ENCODE measurements at places on chromosomes 2 and 18.

DNA sequence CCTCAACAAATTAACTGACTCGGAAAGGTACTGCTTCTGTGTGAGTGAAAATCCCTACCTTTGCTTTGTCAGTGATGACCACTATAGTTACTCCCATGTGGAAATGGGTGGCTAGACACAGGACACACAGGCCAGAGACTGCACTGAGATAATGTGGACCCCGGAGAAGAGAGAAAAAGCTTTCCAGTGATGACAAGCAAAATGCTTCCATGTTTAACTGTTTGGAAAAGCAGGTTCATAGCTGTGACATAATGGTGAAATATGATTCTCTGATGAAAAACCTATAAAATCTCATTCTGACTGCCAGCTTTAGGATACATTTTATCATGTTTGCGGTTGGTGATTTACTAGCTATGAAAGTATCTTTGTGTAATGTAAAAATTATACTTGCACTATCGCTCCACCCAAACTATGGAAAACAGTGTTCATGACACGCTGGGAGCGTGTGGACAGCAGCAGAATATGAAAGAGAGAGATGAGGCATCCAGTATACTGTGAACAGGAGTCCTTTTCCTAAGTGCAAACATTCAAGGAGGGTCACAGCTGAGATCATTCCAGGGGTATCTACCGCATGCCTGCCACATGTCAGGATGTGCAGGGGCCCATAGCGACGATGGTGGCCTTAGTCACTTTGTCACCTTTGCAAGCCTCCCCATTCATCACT lies 782.7 kb upstream of the SOX11 start:
- no peak for DNase-seq

- peak; percentile 95 for DNase-seq
Observed at GRCh38 chr2:9897331-9897737, 54.1 kb downstream of the TAF1B start.

- DNase-seq = no peak
Observed at GRCh38 chr2:83991992-83992391, 467.1 kb downstream of the SUCLG1 start.

GRCh38 chr2:11077411-11077810 lies 77.9 kb upstream of the SLC66A3 start:
- no peak for DNase-seq

- no peak for DNase-seq
Observed at GRCh38 chr2:118593257-118593656, 254.2 kb downstream of the EN1 start.

GRCh38 chr2:66548422-66548821 lies 113.5 kb downstream of the MEIS1 start:
- no peak for DNase-seq

DNA sequence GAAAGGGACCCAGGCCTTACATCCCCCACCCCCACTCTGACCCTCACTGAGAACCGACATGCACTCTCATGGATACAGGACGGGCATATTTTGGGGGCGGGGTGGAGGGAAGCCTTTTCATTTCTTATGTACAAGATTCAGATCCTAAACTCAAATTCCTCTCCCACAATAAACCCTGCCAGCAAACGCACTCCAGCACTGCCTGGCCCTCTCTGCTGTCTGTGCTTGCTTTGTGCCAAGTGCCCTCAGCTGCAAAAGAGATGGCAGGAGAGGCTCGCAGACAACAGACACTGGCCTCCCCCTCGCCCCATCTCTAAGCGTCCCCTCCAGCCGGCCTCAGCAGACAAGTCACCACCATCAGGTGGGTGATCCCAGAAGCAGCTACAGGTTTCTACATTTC lies 42.4 kb downstream of the FAM168B start:
- no peak for DNase-seq

DNA sequence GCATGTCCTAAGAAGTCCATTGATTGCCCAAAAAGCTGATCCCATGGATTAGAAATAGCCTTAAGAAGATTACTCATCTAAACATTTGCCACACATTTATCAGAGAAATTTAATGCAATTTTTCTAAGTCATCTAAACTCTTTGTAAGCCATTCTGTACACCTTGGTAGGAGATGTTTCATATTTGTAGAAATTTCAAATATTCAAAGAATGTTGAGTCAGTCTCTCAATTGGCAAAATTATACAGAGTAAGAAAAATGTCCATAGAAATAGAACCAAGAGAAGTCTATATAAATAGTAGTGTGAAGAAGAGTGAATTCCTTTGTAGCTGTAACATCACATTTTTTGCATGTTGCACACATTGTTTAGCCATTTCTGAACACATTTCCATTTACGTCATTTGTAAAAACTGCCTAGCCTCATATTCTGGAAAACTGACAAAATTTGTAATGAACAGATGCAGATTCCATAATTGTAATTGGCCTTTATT lies 128.6 kb downstream of the MSTN start:
- DNase-seq = no peak

- DNase-seq = no peak
Observed at GRCh38 chr2:157465554-157465953, 21.7 kb upstream of the CYTIP start.

DNA sequence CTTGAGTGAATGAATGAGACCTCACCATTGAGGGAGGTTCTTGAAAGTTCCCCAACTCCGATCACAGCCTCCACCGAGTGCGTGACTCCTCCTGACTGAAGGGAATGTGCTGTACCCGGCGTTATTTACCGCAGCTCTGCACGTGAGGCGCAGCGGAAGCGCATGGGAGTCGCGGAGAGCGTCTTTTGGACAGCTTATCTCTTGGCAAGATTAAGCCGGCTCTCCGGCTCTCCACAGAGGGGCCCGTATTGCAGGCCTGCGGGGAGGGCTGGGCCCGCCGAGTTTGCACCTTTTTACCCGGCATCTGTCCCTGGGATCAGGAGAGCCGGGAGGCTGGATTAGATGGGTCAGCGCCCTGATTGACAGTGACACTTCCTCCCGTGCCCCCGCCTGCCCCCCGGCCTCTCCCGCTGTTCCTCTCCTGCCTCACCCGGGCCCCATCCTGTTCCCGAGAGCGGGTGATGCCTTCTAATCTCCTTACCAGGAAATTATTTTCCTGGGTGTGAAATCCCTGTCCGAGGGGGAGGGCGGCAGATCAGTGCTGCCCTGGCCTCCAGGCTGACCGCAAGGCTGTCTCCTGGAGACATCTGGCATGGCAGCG lies 176.3 kb downstream of the INHBB start:
- no peak for DNase-seq

DNA sequence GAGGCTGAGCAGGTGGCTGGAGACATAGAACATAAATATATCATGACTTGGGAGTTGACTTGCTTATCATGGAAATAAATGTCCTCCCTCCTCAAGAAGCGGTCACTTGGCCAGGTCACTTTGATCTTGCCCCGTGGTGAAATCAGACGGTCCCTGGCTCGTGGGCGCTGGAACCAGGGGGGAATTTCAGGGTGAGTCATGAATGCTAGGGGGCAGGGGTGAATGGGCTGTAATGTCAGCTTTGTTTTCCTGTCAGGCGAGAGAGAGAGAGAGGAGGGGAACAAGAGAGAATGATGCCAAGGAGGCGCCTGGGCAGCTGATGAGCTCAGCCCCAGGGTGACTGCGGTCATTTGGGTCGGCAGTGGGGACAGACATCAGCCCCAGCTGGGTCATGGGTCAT lies 47.7 kb downstream of the RRM2 start:
- DNase-seq = no peak

- no peak for DNase-seq
Observed at GRCh38 chr2:204154863-204155262, 218.3 kb downstream of the ICOS start.

- DNase-seq = no peak
Observed at GRCh38 chr2:204663816-204664425, 118.6 kb downstream of the PARD3B start.

DNA sequence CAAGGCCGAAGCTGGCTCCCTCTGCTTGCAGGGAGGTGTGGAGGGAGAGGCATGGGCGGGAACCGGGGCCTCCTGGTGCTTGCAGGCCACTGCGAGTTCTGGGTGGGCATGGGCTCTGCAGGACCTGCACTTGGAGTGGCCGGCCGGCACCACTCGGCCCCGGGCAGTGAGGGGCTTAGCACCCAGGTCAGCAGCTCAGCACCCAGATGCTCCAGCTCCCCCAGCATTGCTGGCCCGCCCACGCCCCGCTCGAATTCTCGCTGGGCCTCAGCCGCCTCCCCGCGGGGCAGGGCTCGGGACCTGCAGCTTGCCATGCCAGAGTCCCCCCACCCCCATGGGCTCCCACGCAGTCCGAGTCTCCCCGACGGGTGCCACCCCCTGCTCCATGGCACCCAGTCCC lies 176.2 kb upstream of the FAM98A start:
- no peak for DNase-seq

GRCh38 chr18:69400976-69401225 lies 213 bp downstream of the DOK6 start:
- DNase-seq = no peak

DNA sequence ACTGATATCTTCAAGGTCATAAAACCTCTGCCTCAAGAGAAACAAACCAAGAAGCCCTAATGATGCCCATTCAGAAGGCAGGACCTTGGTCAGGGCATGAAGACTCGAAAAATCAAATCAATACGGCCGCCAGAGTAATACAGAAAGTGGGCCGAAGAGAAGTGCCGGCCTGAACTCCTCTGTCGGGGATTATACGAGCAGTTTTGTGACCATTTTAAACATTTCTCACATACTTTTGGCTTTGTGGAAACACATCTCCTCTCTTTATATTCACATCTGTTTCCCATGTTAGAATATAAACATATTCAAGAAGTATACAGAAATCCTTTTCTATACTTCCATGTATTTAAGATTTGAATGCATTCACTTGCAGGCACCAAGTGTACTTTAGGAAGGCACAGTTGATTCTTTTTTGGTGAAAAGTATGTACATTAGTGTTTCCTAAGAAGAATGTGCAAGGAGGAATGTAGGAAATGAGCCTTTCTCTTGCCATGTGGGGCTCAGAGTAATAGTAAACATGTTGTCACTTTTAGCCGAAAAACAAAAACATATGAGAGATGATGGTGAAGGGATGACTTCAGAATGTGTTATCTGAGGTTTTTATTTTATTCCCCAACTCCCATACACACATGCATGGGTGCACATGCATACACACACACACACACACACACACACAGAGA lies 707.9 kb upstream of the ID2 start:
- DNase-seq = no peak

GRCh38 chr2:19688059-19688458 lies 213.7 kb downstream of the TTC32 start:
- DNase-seq = no peak

DNA sequence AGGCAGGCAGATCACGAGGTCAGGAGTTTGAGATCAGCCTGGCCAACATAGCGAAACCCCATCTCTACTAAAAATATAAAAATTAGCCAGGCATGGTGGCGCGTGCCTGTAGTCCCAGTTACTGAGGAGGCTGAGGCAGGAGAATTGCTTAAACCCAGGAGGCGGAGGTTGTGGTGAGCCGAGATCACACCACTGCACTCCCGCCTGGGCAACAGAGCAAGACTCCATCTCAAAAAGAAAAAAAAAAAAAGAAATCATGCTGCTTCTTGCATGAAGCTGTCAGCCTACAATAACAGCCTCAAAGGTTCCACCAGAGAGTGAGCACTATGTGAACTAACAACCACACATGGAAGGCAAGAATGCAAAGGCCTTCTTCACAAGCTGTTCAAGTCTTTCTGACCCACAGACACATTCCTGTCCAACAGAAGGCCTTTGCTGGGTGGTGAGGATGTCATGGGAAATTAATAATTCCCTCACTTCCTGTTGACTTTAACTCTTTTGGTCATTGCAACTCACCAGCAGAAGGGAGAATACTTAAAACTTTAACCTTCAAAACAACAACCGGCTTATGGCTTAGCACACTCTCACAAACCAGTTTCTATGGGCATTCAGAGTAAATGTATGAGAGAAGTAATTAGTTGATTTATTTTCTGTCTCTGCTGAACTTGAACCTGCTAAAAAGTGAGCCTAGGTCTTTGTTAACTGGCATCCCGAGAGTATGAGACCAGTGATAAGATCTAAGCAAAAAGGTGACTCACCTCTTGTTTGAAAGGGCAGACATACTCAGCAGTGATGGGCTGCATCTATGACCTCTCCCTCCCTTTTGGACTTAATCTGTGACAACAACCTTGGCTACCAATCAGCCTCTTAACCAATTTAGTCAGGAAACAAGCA lies 11.8 kb downstream of the PLEKHM3 start:
- DNase-seq = no peak

DNA sequence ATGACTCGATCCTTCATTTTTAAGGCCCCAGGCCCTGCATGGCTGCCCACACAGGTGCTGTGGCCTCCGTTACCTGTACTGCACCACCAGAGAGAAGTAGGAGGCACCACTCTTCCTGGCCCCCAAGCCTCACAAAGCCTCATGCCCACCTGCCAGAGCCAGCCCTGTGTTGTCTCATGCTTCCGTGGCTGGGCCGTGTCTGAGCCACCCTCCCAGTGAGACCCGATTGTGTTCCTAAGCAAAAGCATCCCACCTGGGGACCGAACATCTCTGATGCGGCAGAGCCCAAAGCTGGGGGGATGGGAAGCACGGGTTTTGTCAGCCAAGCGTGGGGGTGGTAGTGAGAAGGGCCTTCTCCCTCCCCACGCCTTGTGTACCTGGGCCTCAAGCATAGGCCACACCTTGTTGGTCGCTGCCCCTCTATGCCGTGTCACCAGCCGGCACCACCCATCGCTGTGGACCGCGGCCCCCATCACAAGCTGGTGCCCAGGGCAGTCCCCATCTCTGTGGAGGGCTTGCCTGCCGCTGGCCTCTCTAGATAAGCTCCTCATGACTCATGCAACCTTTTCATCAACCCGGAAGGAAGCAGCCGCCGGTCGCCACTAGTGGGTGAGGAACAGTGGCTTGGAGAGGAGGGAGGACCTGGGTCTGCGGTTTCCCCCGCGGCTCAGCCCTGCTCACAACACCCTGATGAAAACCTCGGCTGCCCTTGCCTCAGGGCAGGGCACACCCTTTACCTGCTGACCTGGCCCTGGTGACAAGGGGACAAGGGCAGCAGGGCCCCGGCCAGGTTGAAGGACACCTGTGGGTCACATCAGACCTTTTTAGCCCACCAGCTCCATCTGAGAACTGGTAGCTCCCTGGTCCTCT lies 2.7 kb upstream of the RNPEPL1 start:
- DNase-seq = no peak

DNA sequence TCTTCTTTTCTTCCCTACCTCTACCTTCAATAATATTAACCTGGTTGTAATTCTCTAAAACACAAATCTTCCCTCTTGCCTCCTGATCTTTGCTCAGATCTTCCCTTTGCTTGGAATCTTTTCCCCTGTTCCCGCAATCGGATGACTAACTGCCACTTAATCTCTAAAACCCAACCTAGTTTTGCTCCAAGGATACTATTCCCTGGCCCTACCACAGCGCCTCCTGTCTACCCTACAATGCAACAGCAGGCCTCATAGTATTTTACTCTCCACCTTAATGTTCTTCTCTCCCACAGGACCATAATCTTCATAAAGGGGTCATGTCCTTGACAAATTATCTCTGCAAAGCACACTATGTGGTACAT lies 246.8 kb upstream of the TNP1 start:
- no peak for DNase-seq

Measured in epithelial cell of prostate (primary cell).